Spleen (tissue), 13 donors: ENCODE measurements at places on chromosomes 13 and 19. TPM values are rescaled to one million over a fixed set of nuclear protein-coding genes. Genes with fewer than 3 reads are reported as not detected.

VSIG10L gene
- polyA plus RNA-seq = 1.7 TPM

ZNF491 gene
- 0.61 TPM for polyA plus RNA-seq

NXNL1 gene
- polyA plus RNA-seq = not detected

FBXO17 gene
- 2.2 TPM for polyA plus RNA-seq

ATP8B3 gene
- polyA plus RNA-seq = 2.3 TPM

MAP1S gene
- polyA plus RNA-seq = 15.9 TPM

NLRP4 gene
- not detected for polyA plus RNA-seq

ZNF221 gene
- polyA plus RNA-seq = 0.09 TPM

GRIN3B gene
- not detected for polyA plus RNA-seq

TBC1D17 gene
- polyA plus RNA-seq = 39.8 TPM

CNOT3 gene
- polyA plus RNA-seq = 24.6 TPM

DNA sequence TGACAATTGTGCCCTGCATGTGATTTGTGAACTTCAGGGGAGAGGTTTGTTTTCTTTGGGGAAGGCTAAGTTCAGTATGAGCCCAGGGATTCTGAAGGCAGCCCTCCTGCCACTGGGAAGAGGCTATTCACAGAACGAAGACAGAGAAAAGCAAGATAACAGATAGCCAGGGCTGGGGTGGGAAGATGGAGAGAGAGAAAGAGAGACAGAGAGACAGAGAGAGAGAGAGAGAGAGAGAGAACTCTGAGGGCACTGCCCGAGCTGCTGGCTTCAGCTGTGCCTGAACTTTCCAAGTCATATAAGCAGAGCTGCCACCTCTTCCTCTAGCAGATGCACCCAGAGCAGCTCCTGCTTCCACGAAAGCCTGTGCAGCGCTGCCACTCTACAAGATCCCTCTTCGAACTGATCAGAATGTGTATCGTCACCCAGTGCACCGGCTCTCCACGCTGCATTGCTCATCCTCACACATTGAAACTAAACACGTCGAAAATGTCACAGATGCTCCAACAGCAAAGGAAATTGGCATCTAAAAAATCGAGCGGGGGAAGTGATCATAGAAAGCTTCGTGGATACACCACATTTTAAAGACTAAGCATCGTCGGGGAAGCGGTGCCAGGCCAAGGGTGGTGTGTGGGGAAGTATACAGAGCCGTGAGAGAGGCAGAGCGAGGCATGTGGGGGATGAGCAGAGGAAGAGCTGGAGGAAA is 81.8 kb upstream of the SIAH3 start:
- DNase-seq = no peak

DNA sequence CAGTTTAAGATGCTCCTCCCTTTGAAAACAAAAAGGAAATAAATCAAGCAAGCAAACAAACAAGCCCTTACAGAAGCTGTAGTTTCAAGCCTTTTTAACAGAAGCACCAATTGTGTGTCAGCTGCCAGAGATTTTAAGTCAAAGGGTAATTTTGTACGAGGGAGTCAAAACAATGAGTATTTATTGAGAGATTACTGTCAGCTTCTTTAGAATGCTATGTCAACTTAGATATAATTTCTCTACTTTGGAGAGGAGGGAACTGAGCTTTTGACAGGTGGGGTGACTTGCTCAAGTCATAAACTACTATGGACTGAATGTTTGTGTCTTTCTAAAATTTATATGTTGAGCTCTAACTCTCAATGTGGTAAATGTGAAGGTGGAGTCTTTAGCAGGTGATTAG is 10.5 kb upstream of the CBY2 start:
- DNase-seq = no peak

- peak; percentile 71 for DNase-seq
Measured at GRCh38 chr19:46608581-46609345, 7.6 kb downstream of the CALM3 start.

DNA sequence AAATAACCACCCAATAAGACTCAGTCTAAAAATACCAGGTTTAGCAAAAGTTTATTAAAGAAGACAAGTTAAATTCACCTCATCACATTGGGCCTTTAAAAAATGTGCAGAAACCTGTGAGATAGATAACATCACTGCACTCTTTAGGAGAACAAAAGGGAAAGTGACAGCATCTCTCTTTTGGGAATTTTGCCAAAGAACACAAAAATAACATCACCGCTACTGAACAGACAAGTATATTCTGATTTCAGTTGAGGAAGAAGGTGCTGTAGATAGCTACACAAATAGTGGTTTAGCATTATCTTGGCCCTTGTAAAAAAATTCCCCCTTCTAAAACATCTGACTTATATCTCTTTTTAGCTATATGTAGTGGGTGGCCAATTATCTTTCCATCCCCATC is 244.7 kb downstream of the VWA8 start:
- DNase-seq = no peak

DNA sequence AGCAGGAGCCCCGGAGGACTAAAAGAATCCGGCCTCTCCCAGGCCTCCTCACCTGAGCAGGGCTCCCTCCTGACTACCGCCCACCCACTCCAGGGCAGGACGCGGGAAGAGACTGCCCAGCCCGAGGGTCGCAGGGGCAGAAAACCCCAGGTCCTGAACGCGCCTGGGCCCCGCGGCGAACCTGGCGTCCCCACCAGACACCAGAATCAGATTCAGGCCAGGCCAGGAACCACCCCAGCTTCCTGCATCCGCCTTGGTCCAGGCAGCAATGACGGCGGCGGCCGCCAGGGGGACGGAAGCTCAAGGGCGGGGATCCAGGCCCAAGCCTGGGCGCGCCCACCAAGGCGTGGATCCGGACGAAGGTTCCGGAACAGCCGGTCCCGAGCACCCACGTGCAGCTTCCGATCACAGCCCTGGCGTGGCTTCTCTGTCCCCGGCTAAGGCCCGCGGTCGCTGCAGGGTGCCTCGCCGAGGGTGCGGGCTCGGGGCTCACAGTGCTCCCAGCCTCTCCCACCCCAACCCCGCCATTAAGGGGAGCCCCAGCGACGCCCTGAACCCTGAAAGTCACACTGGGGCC is 3.6 kb downstream of the LGALS7 start:
- DNase-seq = peak; percentile 99

GRCh38 chr19:30333291-30334065 is 38.7 kb upstream of the ZNF536 start:
- no peak for DNase-seq

GRCh38 chr13:60398907-60399589 is 2.0 kb downstream of the TDRD3 start:
- no peak for DNase-seq

DNA sequence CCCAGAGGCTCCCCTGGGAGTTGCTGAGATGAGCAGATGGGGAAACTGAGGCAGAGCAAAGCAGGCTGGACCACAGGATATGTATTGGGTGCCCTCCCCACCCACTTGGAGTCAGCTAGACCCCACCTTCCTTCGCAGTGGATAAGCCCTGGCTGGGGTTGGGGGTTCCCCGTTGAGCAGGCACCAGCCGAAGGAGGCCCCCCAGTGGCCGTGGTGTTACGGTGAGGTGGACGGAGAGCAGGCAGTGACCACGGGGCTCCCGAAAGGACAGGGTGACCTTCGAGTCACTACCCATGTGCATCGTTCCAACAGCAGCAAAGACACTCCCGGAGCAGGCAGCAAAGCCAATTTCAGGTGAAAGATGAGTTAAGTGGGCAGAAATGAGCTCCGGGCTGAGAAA is 62.4 kb upstream of the ADGRE5 start:
- no peak for DNase-seq

- peak; percentile 94 for DNase-seq
Measured at GRCh38 chr13:23980160-23980551, 82.9 kb upstream of the C1QTNF9B start.

- DNase-seq = no peak
Measured at GRCh38 chr13:111460548-111461444, 140.4 kb downstream of the TEX29 start.

- DNase-seq = no peak
Measured at GRCh38 chr13:51588406-51588949, 4.2 kb downstream of the WDFY2 start.

- no peak for DNase-seq
Measured at GRCh38 chr19:56253737-56254136, 18.8 kb upstream of the EDDM13 start.

- peak; percentile 28 for DNase-seq
Measured at GRCh38 chr19:30430206-30430734, 58.1 kb downstream of the ZNF536 start.

DNA sequence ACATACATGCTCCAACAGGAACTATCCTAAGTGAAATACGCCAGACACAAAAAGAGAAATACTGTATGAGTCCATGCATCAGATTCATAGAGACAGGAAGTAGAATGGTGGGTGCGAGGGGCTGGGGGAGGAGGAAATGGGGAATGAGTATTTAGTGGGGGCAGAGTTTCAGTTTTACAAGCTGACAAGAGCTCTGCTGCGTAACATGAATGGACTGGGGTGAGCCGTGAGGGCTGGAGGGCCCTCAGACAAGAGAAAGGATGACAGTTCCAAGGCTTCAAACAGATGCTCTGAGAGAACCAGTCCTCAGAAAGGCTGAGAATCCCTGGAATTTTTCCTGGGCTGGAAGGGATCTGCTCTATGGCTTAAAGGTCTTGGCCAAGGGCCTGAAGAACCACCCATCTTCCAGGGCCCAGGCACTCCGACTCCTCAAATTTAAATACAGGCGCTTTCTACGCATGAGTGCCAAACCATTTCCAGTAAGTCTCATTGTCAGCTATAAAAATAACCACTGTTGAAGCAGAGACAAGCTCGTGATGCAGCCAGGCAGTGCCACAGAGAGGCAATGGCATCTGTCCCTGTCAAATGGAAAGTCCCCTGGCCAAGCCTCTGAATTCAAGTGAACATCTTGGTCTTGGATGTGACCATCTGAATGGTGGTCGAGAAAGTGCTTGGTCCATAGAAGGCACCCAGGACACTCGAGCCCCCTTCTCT is 17.5 kb downstream of the KLF2 start:
- DNase-seq = no peak

GRCh38 chr13:25587326-25587980 is 215.7 kb downstream of the ATP8A2 start:
- no peak for DNase-seq

GRCh38 chr19:15161028-15161984 is 39.5 kb downstream of the NOTCH3 start:
- no peak for DNase-seq

GRCh38 chr19:15110418-15110815 is 3.2 kb downstream of the SYDE1 start:
- no peak for DNase-seq

GRCh38 chr13:37187105-37187504 is 81.6 kb upstream of the CSNK1A1L start:
- no peak for DNase-seq

GRCh38 chr13:21871382-21871781 is 200.5 kb downstream of the FGF9 start:
- no peak for DNase-seq

DNA sequence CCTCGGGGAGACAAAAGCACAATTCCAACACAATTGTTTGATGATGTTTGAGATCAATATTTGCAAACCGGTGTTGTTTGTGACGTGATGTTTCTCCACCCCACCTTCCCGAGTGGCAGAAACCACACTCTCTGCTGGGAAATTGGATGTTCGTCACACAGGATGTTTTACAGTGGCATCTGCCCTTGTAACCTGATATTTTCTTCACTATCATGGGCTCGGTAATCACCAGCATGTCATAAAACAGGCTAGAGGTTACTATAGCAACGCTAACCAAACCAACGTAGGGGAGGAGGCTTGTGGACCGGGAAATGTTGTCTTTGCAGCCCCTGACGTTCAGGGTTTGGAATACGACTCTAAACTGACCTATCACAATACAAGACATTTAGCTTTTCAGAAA is 454.5 kb downstream of the IRS2 start:
- DNase-seq = no peak

DNA sequence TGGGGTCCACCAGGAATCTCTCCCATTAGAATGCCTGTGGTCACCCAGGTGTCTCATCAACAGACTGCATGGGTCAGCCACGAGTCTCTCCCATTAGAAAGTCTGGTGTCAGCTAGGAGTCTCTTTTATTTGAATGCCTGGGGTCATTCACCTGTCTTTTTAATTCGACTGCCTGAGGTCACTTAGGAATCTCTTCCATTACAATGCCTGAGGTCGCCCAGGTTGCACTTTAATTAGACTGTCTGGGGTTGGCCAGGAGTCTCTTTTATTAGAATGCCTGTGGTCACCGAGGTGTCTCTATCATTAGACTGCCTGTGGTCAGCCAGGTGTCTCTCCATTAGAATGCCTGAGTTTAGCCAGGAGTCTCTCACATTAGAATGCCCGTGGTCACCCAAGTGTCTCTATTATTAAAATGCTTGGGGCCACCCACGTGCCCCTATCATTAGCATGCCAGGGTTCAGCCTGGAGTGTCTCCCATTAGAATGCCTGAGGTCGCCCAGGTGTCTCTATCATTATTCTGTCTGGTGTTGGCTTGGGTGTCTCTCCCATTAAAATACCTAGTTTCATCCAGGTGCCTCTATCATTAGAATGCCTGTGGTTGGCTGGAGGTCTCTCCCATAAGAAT is 1474.3 kb downstream of the UQCRFS1 start:
- no peak for DNase-seq

GRCh38 chr19:1942078-1942933 is 1.3 kb downstream of the CSNK1G2 start:
- peak; percentile 96 for DNase-seq

DNA sequence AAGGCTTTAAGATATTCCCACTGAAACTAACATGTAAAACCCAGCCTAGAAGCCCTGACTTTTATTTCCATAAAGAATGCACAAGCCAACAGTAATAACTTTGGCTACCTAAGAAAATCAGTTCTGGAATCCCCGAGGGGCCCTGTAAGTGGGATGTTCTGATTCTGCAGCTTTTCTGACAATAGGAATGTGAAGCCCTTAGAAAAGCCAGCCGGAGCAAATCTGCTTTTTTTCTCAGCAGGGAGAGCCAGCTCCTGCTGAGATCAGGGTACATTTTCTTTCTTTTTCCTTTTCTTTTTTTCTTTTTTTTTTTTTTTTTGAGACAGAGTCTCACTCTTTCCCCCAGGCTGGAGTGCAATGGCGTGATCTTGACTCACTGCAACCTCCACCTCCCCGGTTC is 8.0 kb upstream of the GARRE1 start:
- no peak for DNase-seq

DNA sequence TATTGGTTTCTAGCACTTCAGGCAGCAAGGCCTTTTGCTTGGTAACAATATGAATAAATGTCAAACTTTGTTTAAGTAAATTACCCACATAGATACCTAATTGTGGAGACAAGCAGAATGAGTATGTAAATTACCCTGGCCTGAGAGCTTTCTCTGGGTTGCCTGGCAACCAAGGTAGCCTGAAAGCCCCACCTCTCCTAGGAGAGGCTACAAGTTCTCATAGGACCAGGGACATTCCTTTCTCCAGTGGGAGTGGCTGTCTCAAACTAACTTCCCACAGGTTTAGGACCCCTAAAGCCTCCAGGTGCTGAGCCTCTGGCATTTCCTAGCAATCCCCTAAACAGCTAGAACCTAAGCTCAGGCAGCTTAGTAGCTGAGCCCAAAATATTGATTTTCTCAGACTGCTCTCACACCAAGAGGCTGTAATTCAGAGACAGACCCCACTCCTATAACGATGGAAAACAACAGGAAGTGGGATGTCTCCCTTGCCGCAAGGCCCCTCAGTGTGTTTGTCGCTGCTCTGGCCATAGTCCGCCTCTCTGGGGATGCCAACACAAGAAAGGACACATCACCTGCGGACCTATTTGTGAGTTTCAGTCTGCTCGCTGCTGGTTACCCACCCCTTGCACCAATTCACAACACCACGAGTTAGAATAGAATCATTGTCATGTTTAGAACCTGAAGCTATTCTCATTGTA is 207.3 kb downstream of the DLEU7 start:
- DNase-seq = no peak
